GM06990 (cell line): ENCODE measurements at places on chromosomes 7 and 10.
A peak's percentile ranks its signal among the peaks of the same experiment; 100 is the strongest.

DNA sequence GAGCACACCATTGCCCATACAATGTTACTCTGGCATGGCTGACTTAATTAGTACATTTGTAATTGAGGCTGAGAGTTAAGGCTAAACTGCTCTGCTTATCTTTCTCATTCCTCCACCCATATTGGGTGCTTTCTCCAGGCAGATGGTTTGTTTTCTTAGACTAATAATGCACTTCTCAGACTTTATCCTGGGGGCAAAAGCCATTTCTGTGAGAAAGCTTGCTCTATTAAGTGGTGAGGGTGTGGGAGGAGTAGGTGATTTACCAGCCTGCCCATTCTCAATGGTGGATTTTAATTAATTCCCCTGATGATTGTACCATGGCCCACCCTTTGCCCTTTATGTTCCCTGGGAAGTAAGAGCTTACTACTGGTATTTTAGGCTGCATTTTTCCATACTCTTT is 174.8 kb downstream of the FOXP2 start:
- DNase-seq, result no peak

GRCh38 chr10:110409926-110410325 is 87.8 kb upstream of the DUSP5 start:
- peak; percentile 59 for DNase-seq

GRCh38 chr10:114685456-114685855 is 27.4 kb upstream of the ABLIM1 start:
- DNase-seq, result no peak

DNA sequence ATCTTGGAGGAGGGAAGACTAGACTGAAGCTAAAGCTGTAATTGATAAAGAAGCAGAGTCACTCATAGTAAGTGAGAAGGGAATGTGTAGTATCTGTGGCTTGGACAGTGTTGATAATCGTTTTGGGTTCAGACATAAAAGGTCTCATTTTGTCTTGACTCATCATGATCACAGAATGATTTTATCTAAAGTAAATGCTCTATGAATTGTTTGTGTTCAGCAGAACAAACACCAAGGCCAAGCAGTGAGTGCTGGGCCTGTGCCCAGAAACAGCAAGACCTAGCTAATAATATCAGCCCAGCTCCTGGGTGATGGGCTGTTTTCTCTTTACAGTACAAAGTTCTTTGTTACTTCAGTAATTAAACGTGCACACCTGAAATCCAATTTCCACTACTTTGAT is 26.7 kb upstream of the CD36 start:
- DNase-seq, result no peak

GRCh38 chr7:135512135-135512887 is 2.4 kb upstream of the CNOT4 start:
- peak; percentile 32 for DNase-seq

GRCh38 chr7:51220226-51220625 is 96.4 kb downstream of the COBL start:
- no peak for DNase-seq

DNA sequence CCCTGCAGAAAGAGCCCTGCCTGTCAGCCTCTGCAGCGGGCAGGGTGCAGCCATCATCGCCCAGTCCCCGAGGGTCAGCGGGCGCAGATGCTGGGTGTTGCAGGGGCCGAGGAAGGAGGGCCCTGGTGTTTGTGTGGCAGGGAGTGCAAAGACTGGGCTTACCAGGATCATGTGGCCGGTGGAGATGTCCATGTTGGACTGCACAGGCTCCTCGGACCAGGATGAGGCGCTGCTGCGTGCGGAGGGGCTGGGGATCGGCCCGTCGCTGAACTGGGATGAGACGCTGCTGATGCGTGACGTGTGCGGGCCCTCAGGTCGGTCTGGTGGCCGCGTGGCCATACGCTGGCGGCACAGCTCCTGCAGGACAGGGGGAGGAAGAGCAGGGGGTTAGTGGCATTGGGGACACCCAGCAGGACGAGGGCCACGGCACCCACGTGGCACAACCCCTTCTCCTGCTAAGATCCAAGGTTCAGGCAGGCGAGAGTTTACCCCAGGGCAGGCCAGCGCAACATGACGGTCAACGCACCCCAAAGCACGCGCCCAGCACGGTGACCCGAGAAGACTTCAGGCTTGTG is 319.5 kb downstream of the DNAJB6 start:
- DNase-seq, result no peak

DNA sequence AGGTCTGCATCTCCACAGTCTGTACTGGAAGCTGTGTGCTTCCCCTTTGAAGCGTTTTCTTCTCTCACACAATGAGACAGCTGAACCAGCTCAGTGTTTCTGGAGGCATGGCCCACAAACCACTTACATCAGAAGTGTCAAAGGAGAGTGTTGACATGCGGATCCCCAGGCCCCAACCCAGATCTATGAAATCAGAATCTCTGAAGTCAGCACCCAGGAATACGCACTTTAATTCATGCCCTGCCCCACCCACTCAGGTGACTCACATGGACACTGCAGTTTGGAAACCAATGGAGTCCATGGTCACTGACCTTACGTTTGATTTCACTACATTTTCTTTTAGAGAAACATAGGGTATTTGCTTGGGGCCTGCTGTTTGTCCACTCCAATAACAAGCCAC is 19.0 kb downstream of the TLL2 start:
- no peak for DNase-seq

DNA sequence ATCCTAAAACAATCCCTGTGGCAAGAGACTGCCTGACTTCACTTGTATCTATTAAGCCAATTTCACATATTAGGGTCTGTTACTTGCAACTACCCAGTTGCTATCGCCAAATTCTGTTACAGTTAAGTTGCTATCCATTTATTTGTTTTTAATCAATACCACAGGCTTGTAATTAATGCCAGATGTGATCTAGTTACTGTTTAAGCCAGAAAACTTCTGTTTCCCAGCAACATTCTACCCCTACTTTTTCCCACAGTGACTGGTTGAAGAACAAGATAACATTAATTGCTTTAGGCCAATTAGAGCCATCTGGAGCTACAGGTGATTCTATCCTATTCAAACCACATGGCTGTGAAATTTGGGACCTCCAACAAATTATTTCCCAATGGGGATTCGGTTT is 131.3 kb downstream of the ALOX5 start:
- DNase-seq, result no peak

- DNase-seq, result no peak
Measured at GRCh38 chr7:929311-929711, 25.2 kb downstream of the ADAP1 start.

GRCh38 chr7:55413442-55413841 is 48.3 kb downstream of the LANCL2 start:
- DNase-seq, result no peak

DNA sequence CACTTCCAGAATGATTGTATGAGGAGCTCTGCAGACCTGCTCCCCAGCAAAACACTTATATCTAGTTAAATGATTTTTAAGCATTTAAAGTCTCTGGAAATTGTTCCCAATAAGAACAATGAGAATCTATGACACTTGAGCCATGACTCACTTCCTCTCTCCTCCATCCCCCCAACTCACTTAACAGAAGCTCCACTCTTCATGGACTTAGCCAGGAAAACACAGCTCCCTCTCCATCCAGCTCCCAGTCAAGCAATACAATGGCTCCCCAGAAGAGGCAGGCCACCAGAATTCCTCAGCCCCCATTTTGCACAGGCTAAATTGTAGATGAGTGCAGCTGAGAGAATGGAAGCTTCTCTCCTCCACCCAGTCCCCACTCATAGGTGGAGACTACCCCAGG is 27.0 kb downstream of the AOC1 start:
- no peak for DNase-seq

DNA sequence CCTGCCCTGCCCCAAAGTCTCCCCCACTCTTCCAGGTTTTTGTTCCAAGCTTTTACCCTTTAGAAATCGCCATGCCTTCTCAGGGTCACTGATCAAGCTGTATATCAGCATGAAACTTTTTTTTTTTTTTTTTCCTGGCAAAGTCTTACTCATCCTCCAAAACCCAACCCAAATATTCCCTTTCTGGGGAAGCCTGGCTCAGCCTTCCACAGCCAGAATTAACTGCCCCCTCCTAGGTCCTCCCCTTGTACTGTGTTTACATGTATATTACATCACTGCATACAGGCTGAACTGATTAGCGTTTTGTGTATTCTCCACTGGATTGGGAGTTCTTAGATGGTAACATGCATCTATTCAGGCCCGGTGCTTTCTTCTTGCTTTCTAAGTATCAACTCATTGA is 4.6 kb upstream of the NOBOX start:
- DNase-seq, result no peak

DNA sequence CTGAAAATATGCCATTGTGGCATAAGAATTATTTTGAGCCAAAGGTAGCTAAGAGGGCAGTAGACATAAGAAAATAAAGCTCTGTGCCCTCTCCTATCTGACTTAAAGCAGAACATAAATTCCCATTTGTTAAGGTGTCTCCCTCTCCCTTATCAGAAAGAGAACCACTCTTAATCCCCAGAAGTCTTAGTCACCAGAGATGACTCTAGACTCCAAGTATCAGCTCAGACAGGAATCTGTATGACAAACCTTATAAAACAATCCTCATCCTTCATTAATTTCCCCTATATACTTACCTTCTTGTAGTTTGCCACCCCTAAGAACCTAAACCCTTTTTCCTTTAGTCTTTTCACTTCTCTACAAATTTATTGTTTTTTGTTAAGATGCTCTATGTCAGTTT is 21.8 kb upstream of the PIP4K2A start:
- DNase-seq, result no peak
